ENCODE measurements at places on chromosomes 13 and 19. TPM values are rescaled to one million over a fixed set of nuclear protein-coding genes. Genes with fewer than 3 reads are reported as not detected.

DNA sequence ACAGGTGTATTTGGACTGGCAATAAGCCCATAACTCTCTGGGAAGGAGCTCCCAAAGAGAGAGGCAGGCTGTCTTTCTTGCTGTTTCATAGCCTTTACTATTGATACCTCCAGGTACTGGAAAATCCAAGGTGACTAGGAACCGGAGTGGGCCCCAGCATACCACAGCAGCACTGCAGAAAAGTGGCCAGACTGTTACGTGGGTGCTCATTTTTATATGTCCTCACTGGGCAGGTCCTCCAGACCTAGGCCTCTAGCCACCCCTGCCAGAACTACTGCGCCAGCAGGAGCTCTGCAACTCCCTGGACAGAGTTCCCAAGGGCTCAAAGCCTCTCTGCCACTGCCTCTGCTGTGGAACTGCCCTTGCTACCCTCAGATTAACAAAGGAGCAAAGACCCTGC lies 46.4 kb downstream of the LIG4 start:
- DNase-seq: no peak

DNA sequence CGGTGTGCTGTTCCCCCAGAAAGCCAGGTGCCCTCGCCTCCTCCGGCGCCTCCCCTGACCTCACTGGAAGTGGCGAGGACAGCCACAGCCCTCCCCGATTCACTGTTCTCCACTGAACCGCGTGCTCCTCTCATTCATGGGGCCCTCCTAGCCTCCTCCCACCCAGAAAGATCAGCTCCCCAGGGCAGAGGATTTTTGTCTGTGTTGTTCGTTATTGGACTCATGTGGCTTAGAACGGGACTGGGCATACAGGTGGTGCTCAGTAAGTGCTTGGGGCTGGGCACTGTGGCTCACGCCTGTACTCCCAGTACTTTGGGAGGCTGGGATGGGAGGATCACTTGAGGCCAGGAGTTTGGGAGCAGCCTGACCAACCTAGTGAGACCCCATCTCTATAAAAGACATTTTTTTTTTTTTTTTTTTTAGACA lies 3.8 kb downstream of the PRTN3 start:
- no peak for DNase-seq

DNA sequence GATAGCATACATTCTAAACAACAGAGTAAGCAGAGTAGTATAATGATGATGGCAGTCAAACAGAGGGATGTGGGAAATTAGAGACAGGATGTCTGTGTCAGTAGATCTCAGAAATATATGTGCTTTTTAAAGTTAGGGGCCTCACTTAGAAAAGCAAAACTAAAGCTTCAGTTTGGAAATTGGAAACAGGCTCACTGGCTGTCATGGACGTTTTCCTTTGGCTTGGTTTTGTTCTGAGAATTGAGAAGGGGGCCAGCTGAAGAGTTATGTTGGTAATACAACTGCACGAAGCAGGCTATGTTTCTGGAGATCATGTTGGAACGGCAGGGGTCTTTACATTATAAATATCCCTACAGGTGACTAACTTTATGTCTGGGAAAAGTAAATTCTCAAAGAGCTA lies 261.3 kb downstream of the LMO7 start:
- no peak for DNase-seq

Gene ZNF835
- 2.2 TPM for total RNA-seq

GRCh38 chr13:71291842-71292146 lies 575.2 kb downstream of the DACH1 start:
- no peak for DNase-seq

DNA sequence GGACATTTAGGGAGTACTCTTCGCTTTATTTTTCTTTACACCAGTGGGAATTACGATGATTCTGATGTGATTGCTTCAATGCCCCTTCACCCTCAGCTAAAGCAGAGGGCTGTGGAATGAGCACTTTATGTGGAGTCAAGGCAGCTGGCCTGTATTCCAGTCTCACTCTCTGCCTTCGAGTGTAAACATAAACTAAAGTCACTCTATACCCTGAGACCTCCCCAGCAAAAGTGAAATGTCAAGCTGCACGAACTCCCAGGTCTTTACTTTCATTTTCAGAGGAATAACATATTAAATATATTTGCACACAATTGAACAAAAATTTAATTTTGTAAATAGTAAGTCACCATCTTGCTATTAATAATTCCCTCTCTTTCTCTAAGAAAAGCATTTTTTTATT lies 557.1 kb downstream of the DACH1 start:
- DNase-seq: no peak

DNA sequence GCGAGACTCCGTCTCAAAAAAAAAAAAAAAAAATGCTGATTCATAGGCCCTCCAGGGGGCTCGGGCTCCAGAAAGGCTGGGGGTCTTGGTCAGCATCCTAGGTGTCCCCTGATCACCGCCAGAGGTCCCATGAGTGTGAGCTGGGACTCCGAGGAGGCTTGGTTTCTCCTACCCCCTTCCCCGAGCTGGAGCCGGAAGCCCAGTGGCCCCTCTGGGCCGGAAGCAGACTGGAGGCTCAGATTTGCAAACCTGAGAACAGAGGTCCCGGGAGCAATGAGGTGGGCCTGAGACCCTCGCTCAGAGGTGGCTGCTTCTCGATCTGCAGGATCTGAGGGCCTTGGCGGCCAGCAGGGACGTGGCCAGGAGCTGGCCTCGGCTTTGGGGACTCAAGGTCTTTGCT lies 41.5 kb downstream of the EFNA2 start:
- DNase-seq: no peak

Gene BIVM
- 27.7 TPM for total RNA-seq

GRCh38 chr13:88895261-88895941 lies 1224.2 kb downstream of the SLITRK5 start:
- DNase-seq: no peak

DNA sequence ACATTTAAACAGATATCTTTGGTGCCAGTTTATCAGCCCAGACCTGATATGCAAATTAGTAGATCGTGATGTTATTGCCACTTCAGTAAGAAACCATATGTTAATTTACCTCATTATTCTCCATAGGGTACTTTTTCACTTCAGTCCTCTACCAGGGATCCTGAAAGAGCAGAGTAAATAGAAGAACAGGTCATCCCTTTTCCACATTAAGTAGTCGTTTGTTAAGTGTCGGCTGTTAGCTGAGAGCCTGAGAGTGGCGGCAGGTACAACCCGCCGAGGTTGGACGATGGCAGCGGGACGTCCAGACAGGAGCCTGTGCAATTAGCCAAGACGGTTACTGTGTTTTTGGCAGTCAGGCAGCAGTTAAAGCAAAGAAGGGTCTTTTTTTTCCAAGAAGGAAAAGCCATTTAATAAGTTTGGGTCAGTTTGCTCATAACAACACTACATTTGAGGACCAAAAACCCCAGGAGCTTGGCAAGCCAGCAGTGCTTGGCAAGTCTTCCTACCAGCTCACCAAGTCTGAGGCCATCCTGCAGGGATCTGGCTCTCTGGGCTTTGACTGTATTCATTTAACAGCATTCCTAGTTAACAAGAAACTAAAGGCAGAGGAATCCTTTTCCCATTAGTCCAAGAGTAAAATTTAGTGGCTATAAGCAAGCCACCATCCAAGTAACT lies 231.8 kb downstream of the SHISA2 start:
- DNase-seq: no peak

DNA sequence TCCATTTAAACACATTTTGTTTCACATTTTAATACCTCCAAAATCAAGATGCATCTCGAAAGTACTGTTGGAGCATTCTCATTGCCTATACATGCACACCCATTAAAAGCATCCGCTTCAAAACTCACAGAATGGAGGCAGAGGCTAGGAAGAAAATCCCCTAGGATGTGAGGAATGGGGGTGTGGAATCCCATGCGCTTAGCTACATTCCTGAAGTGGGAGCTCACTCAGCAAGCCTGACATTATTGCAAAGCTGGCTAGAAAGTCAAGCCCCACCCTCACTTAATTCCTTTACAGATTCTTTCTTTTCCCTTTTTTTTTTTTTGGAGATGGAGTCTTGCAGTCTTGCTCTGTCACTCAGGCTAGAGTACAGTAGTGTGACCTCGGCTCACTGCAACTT lies 4.6 kb upstream of the FAM32A start:
- DNase-seq: no peak

DNA sequence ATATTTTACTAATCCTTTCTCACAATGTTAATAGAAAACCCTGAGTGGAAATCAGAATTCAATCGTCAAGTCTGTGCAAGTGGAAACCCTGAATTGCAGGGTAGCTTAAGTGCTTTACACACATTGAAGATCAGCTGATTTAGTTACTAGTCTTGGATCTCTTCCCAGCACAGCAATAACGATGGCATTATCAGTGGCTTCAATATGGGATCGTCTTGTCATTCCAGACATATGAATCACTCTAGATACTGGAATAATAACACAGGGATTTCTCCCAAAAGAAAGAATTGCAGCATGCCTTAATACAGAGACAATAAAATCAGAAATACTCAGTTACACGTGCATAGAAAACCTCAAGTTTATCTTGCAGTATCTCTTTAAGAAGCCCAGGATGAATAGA lies 12.6 kb upstream of the METTL21C start:
- no peak for DNase-seq

Gene PSG6
- not detected for total RNA-seq

DNA sequence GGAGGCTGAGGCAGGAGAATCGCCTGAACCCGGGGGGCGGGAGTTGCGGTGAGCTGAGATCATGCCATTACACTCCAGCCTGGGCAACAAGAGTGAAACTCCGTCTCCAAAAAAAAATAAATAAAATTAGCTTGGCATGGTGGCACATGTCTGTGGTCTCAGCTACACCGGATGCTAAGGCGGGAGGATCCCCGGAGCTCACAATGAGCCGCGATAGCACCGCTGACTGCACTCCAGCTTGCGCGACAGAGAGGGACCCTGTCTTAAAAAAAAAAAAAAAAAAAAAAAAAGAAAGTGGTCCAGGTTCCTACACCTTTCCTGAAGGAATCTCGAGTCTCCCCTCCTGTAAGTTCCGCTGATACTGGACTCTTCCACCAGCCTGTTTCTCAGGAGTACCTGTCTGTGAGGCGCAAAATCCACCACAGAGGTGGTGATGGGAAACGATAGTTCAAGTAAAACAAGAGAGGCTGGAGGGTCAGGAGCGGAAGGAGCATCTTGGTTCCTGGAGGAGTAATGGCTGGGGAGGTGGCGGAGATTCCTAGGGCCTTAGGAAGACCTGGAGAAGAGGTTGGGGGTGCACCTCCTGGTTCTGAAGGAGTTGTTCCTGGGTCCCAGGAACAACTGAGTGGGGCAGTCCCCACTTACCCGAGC lies 471 bp downstream of the FUT1 start:
- DNase-seq: no peak

GRCh38 chr13:109336730-109337129 lies 449.7 kb downstream of the IRS2 start:
- no peak for DNase-seq

DNA sequence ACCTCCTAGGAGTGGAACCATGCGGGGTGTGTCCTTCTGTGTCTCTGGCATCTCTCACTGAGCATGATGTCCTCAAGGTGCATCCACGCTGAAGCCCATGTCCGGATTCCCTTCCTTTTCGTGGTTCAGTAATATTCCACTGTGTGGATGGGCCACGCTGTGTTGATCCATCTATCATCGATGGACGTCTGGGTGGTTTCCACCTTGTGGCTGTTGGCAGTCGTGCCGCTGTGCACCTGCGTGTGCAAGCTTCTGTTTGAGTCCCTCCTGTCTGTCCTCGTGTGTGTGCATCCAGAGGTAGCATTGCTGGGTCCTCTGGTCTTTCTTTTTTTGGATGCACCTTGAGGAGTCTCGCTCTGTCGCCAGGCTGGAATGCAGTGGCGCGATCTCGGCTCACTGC lies 11.2 kb upstream of the GNA15 start:
- no peak for DNase-seq

GRCh38 chr19:11674067-11674492 lies 64.7 kb downstream of the ZNF823 start:
- peak; percentile 37 for DNase-seq

GRCh38 chr13:29594710-29595379 lies 643 bp downstream of the SLC7A1 start:
- DNase-seq: peak; percentile 79
